Right kidney (tissue), 9 donors: ENCODE measurements at places on chromosomes 4 and X.

GRCh38 chr4:169443748-169444147 is 168.6 kb downstream of the NEK1 start:
- no peak for DNase-seq

- DNase-seq = no peak
Measured at GRCh38 chrX:2967998-2968909, 38.1 kb upstream of the ARSH start.

DNA sequence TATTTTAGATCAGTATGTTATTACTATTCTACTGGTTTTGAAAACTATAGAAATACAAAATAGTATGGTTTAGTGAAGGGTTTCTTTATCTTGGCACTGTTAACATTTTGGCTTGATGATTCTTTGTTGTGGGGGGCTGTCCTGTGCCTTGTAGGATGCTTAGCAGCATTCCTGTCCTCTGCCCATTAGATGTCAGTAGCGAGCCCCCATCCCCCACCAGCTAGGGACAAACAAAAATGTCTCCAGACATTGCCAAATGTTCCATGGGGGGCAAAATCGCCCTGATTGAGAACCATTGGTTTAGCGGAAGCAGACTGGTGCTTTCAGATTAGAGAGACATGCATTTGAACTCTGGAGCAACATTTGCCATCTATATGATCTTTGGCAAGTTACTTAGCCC is 23.3 kb downstream of the SPARCL1 start:
- DNase-seq = no peak

- DNase-seq = no peak
Measured at GRCh38 chr4:100103671-100104070, 86.6 kb downstream of the DDIT4L start.

GRCh38 chrX:14956813-14957582 is 83.8 kb downstream of the MOSPD2 start:
- no peak for DNase-seq

DNA sequence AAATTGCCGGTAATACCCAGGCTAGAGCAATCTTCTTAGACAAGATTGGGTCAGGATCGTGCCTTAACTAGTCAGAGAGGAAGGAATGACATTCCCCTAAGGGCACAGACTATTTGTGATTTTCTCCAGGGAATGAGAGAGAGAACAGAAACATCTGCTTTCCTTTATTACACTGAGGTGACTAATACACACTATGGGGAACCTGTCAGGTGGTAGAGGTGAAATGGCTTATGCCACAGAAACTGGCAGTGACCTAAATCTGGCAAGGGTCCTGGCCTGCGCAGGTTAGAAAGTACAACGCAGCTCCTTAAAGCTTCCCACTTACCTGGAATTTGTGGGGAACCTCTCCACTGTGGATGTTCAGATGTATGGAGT is 16.6 kb upstream of the HPGD start:
- no peak for DNase-seq
